ENCODE measurements at places on chromosomes 16 and 17.

- no peak for DNase-seq
Measured at GRCh38 chr17:36812762-36813161, 124.5 kb upstream of the LHX1 start.

- DNase-seq, result peak; percentile 15
Measured at GRCh38 chr17:54992797-54993639, 24.5 kb downstream of the STXBP4 start.

- DNase-seq, result no peak
Measured at GRCh38 chr16:56295059-56295665, 103.9 kb downstream of the GNAO1 start.

- DNase-seq, result no peak
Measured at GRCh38 chr16:75192606-75193264, 14.2 kb downstream of the CTRB2 start.

GRCh38 chr16:85616607-85617321, 3.6 kb downstream of the GSE1 start:
- no peak for DNase-seq

GRCh38 chr16:72978212-72978611, 69.7 kb downstream of the ZFHX3 start:
- no peak for DNase-seq

DNA sequence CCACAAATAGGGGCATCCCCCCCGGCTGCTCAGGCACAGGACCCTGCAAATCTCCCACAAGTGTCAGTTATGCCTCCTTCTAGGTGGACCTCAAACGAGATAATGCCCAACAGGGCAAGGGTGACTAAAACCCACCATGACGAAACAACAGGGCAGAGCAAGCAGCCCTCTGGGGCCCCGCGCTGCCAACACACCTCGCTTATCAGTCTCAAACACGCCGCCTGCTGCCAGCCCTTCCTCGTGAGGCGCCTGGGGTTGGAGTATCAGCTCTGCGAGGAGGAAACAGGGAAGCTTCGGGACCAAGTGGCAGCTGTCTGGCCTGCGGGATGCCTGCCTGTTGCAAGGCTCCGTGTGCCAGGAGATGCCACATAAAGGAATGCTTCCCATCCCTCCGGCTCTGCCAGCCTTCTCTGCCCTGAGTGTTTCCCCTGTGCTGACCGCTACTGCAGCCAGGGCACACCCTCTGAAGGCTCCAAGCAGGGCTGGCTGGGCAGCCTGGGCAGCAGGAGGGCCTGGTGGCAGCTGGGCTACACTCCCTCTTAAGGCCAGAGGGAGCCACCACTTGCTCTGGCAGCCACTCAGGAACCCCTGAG, 2.5 kb downstream of the SMIM5 start:
- no peak for DNase-seq

- no peak for DNase-seq
Measured at GRCh38 chr17:42880776-42881310, 19.8 kb upstream of the G6PC1 start.

Data from AG08396 (cell line).